ENCODE measurements at places on chromosomes 2 and 18.

- DNase-seq, result no peak
Observed at GRCh38 chr2:192126912-192127311, 67.8 kb downstream of the TMEFF2 start.

DNA sequence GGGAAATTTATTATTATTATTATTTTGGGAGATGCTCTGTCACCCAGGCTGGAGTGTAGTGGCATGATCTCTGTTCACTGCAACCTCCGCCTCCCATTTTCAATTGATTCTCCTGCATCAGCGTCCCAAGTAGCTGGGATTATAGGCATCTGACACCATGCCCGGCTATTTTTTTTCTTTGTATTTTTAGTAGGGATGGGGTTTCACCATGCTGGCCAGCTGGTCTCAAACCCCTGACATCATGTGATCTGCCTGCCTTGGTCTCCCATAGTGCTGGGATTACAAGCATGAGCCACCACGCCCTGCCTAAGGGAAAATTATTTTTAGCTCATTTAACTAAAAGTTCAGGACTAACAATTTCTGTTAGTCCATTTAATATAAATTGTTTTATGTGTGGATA, 109.2 kb upstream of the SESTD1 start:
- DNase-seq, result no peak

- no peak for DNase-seq
Observed at GRCh38 chr2:74297391-74297790, 45.8 kb downstream of the SLC4A5 start.

GRCh38 chr2:45138904-45139303, 129.7 kb upstream of the SIX2 start:
- DNase-seq, result no peak

DNA sequence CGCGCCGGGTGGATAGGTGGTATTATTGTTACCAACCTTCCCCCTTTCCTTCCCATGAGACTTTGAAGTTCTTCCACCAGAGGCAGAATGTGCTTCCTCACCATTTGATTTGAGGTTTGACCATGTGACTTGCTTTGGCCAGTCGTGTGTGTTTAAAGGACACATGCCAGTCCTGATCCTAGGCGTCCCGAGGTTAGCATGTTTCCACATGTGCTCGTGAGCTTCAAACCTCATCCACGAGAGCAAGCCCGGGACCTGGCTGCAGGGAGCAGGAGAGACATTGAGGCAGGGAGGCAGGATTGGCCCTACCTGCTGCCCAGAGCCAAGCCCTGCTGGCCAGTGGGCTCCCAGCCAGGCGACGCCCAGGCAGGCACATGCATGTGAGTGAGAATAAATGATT, 27.4 kb upstream of the EDAR start:
- DNase-seq, result no peak

- DNase-seq, result peak; percentile 11
Observed at GRCh38 chr2:67255933-67256615, 141.1 kb upstream of the ETAA1 start.

DNA sequence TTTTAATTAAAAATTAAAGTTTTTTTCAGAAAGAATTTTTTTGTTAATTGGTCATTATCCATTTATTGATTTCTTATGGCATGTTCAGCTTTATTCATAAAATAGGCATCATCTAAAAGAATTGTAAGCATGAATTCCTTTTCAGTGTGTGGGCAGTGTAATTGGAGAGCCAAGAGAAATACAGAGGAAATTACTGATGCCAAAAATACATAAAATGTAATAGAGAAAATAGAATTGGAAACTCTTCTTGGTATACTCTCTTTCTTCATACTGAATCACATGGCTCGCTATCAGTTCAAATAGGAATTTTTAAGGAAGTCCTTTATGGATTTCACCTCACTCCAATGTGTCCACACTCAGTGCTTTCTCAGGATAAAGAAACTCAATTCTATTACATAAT, 663.6 kb upstream of the NRXN1 start:
- DNase-seq, result no peak

GRCh38 chr18:24111936-24112335, 26.9 kb upstream of the CABYR start:
- no peak for DNase-seq

- peak; percentile 94 for DNase-seq
Observed at GRCh38 chr2:134118279-134119116, 135.4 kb upstream of the MGAT5 start.

GRCh38 chr2:25257931-25258846, 83.5 kb downstream of the DNMT3A start:
- no peak for DNase-seq

GRCh38 chr18:48024881-48025660, 94.6 kb upstream of the SMAD2 start:
- no peak for DNase-seq

DNA sequence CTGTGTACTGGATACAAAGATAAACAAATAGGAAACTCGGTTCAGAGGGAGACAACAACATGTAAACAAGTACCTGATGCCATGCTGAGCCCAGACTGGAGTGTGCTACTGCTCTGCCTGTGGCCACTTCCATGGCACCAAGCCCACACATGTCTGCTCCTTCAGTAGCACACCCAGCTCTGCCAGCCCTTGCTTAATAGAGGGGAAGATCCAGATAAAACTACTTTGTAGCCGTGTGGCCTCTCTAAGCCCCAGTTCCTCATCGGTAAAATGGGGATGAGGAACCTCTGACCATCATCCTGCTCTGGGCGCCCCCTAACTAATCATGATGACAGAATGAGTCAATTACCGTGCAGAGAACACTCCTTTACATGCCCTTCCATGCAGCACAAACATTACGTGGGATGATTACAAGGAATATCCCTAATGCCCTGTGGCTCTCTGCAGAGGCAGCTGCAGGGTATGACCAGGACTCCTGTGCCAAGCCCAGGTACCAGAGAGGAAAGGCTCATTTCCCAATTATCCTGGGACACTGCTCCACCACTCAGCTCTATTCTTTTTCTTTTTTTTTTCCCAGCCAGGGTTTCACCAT, 34.9 kb downstream of the DNMT3A start:
- no peak for DNase-seq

DNA sequence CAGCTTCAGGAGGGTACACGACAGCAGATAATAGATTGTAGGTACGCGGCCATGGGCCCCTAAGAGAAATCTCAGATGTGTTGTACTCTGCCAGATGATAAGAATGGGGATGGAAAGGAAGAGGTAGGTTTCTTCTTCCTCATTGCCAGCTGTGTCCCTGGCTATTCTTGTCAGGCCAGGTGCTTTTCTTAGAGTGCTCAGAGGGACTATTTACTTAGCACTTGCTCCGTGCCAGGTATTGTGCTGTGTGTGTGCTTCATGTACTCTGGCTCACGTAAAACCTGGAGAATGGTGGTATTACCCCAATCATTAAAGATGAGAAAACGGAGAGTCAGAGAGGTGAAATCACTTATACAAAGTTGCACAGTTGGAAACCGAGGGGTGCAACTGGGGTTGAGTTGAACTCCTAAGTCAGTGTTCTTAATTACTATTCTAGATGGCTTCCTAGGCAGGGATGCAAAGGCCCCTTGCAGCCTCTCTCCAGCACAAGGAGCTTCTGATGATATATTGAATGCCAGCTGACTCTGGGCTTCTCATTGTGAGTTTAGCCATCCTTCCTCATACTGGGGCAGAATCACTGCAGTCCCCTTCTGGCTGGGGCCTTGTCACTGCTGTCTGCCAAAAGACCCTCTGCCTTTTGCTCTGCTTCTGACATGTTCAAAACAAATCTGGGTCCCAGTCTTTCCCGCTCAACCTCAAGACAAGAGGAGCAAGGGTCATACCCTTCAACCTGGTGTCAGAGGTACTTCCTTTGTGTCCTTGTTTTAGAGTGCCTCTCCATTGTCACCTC, 60.7 kb downstream of the LYPD1 start:
- DNase-seq, result no peak

DNA sequence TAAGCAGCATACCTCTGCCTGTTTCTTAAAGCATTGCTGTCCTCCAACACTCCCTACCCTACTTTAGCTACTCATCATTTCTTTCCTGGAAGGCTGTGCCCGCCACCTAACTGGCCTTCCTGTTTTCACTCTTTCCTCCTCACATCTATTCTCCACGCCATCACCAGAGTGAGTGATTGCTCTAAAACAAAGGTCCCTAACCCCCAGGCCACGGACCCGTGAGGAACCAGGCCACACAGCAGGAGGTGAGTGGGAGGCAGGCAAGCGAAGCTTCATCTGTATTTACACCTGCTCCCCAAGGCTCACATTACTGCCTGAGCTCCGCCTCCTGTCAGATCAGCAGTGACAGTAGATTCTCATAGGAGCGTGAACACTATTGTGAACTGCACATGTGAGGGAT, 13.3 kb upstream of the ZEB2 start:
- no peak for DNase-seq

GRCh38 chr2:207248702-207249377, 83.1 kb upstream of the KLF7 start:
- DNase-seq, result peak; percentile 65

DNA sequence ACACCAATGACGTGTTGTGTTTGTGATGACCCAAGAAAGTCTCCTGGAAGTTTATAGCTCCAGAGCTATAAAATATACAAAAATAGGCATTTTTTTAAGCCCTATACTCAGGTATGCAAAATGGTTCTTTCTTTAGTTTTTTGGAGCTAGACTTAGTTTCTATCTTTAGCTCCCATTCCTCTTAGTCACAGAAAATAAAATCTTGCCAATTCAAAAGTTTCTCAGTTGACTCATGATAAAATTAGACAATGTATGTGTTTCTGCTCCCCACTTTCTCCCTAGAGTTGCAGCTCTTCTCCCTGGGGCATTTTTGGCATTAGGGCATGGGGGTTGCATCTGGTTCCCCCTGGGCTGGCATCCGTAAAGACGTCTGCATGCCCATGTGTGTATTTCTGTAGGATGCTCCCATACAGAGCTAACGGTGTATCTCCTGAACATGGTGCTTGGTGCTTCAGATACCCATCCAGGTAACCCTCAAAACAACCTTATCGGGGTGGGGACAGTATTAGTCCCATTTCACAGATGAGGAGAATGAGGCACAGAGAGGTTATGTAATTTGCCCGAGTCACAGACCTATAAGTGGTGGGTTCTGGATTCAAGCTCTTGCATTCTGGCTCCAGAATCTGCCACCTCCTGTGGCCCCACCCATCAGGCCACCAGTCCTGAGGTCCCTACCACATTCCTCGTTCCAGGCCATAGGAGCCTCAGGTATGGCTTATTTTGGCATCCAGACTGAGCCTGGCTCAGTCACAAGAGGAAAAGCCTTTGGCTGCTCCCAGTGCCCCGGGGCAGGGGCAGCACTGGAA, 43.1 kb upstream of the ASAP2 start:
- no peak for DNase-seq

GRCh38 chr2:96537066-96537733, 648 bp downstream of the ARID5A start:
- peak; percentile 54 for DNase-seq

GRCh38 chr2:174174741-174175140, 73.6 kb downstream of the OLA1 start:
- no peak for DNase-seq

DNA sequence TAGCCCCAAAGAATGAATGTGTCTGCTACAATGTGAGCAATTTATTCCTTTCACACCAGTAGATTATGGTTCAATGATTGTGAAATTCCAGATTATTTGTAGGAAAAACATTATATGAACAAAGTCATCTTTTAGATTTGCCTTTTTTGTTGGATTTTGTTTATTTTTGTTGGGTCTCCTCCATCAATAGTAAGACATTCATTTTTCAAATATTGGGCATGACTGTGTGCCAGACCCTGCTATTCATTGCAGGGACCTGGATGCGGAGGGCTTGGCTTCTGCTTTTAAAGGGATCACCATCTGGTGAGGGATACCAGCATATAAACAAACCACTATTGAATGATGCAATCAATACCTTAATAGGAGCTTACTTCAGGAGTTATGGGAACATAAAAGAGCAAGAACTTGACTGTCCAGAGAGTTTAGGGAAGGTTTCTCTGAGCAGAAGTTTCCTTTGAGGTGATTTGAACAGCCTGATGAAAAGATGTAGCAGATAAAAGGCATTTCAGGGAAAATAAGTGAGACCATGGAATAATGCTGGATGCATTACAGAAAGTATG, 486.7 kb downstream of the EPHA4 start:
- DNase-seq, result no peak

DNA sequence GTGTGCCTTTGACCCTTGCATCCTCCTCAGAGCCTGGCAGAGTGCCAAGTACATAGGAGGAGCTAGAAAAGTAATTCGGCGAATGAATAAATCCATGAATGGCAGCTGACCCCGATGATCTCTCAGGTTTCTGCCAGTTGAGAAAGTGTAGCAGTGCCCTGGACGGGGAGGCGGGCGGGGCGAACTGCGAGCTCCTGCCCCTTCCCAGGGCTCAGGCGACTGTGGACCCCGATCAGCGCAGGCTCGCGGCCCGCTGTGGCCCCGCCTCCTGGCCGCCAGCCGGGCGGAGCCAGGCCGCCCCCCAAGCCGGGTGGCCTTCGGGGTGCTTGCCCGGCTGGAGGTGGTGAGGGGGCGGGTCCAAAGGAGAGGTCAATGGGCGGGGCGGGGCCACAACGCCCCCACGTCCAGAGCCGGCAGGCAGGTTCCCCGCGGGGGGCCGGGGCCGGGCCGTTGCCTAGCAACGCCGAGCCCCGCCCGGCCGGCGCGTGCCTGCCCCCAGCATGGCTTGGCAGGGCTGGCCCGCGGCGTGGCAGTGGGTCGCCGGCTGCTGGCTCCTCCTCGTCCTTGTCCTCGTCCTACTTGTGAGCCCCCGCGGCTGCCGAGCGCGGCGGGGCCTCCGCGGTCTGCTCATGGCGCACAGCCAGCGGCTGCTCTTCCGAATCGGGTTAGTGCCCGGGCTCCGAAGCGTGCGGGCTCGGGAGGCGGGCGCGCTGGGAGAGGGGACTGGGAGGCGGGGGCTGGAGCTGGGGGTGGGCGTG, 30.6 kb upstream of the TMBIM1 start:
- peak; percentile 63 for DNase-seq

DNA sequence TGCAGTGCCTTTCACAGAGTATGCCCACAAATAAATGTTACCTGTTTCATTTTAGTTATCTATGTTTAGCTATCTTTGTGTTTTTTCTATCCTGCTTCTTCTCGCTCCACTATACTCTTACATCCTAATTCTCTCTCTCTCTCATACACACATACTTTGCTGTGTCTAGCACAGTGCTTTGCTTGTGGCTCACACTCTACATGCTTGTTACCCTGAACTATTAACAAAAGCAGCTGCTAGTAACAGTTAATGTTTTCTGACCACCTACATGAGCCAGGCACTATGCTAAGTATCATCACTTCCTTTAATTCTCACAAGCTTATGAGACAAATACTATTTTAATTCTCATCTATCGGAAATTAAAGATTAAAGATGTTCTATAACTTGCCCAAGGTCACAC, 390.5 kb upstream of the HNRNPA3 start:
- DNase-seq, result no peak
